ENCODE measurements at places on chromosomes 7 and 10.

- no peak for DNase-seq
Observed at GRCh38 chr10:69728335-69728870, 73.3 kb upstream of the COL13A1 start.

DNA sequence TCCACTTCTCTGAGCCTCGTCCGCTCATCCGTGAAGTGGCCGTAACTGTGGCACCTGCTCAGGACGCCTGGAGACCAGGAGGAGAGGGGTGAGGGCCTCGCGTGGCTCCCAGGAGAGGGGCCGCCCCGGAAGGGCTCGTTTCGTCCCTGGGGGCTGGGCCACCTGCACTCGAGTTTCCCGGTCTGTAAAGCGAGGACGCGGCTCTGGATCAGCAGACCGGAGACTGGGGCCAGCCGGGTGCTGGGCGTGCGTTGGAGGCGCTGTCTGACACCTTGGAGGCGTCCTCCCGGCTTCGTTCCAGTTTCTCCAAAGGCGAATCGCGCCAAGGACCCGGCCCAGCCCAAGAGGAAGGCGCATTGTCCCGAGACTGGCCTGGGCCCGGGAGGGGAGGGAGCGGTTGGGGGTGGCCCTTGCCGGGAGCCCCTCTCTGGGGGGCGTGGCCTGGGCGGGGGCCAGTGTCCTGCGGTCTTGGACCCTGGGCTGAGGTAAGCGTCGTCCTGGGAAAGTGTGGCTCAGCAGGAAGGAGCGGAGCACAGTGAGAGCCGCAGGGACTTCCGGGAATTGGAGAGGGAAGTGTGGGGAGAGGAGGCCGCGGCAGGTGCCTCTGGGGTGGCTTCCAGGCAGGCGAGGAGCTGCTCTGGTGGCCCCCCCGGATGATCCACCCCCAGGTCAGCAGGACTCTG is 89.6 kb downstream of the FOXL3 start:
- no peak for DNase-seq

DNA sequence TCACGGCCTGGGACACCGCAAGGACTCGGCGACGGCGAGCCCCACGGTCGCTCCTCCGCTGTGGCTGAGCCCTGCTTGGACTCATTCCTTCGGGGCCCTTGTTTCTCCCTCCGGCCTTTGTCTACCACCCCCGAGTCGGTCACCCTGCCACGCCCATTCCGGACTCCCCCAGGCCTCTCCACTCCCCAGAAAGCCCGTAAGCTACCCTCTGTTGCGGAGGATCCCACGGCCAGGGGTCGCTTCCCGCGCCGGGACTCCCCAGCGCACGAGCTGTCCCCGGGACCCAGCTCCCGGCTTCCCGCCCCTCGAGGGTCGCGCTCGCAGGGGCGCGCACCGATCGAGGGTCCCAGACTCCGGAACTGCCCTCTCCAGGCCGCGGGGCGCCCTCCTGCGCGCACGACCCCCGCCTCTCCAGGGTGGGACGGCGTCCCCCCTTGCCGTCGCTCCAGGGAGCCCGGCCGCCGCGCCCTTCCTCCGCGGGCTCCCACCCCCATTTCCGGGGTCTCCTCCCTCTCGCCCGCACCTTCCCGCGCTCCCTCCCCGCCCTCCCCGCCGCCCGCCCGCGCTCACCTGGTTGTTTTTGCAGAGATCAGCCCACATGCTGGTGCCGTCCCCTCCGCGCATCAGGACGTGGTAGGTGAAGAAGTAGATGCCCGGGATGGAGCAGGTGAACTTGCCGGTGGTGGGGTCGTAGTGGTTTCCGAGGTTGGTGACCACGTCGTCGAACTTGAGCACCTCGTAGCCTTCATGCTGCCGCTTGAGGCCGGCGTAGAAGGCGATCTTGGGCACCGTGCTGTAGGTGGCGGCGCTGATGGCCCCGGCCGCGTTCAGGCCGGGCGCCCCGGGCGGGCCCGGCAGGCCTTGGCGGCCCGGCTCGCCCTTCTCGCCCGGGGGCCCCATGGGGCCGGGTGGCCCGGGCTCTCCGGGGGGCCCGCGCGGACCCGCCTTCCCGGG is 1.5 kb downstream of the C1QL3 start:
- no peak for DNase-seq

DNA sequence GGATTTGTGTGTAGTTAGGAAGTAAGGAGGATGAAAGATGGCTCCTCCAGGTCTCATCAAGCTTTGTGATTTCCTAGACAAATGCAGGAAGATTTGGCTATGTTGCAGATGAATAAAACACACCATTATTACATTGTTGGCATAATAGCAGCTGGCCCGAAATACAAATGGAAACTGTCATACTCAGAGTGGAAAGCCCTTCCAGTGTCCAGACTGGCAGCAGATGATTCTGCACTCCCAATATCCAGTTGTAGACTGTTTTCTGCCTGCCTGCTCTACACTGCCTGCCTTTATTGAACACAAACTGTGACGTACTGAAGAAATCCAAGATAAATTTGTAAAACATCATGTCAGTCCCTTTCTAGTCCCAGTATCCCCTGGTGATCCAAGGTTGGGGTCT is 99.7 kb upstream of the FZD1 start:
- no peak for DNase-seq

DNA sequence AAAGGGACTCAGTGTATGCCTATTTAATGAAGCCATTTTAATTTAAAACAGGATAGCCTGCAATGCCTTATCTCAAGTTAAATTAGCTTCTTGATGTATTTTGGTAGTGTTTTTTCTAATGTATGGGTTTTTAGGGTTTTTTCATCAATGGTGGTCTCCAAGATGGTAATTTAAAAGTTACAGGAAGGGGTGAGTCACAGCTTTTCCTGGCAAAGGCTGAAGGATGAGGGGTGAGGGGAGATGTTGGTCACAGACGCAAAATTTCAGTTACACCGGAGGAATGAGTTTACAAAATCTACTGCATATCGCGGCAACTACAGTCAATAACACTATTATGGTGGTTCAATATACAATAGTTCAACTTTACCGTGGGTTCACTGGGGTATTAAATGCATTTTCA is 31.6 kb downstream of the CCDC3 start:
- peak; percentile 80 for DNase-seq

- DNase-seq: no peak
Observed at GRCh38 chr7:15684871-15685270, 1.6 kb downstream of the MEOX2 start.

DNA sequence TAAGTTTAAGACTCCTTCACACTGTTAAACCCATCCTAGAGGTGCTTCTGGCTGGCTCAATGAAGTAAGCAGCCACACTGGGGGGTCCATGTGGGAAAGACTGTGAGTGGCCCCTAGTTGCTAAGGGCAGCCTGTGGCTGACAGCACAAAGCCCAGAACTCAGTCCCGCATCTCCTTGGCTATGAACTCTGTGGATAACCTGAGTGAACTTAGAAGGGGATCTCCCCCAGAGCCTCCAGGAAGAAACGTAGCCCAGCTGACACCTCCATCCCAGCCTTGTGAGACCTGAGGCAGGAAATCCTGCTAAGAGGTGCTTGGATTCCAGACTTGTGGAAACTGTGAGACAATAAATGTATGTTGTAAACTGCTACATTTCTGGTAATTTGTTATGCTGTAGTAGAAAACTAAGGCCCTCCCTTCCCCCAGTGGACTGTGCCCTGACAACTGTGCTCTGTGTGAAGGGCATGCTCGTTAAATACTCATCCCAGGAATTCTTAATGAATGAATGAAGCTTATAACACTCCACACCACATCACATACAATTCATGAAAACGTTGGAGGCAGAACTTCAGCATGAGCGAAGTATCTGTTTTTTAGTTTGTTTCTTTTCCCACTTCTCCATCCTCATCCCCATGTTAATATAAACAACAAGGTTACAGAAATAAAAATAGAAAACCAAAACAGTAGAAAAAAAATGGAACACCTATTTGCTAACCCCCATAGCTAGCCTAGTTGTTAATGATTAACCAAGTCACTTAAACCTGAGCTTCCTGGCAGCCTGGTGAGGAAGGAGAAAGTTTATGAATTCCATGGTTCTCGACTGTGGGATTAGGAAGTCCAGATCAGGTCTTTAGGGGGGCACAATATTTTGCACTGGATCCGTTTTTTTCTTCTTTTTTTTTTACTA is 36.8 kb upstream of the AOAH start:
- DNase-seq: no peak

- DNase-seq: no peak
Observed at GRCh38 chr10:62175251-62175650, 93.4 kb downstream of the RTKN2 start.
